Brain microvascular endothelial cell (primary cell): ENCODE measurements at places on chromosomes 5 and 9.

GRCh38 chr5:107500840-107501239 is 169.9 kb downstream of the EFNA5 start:
- DNase-seq, result no peak

DNA sequence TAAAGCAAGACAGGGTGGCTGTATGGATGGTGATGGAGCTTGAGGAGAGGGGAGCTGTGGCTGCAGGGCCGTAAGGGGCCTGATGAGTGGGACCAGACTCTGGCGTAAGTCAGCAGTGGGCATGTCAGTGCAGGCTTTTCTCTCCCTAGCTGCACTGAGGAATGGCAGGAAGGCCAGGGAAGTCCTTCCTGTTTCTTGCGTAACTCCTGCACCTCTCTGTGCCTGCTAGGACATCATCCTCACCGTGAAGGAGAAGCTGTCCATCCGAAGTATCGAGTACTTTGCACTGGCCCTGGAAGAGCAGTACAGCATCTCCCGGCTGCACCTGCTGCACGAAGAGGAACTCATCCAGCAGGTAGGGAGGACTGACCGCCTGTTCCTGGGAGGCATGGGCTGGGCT is 24.1 kb upstream of the TRMT10B start:
- DNase-seq, result no peak

GRCh38 chr5:173180331-173180730 is 36.0 kb downstream of the BNIP1 start:
- DNase-seq, result peak; percentile 43

DNA sequence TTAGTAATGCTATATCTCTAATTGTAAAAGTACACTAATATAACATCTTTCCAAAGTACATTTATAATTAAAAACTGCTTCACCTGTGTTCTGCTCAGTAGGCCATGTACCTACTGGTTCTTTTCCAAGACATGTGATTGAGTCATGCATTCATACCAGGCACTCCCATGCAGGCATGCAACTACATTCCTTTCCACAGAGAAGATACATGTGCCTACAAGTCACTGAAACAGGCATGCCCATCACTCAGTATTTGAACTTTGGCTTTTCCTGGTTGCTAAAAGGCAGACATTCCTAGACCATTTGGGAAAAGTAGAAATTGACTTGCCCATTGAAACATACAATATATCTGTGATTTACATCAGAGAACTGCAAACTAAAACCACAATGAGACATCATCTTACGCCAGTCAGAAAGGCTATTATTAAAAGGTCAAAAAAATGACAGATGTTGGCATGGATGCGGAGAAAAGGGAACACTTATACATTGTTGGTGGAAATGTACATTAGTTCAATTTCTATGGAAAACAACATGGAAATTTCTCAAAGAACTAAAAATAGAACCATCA is 148.3 kb upstream of the MOCS2 start:
- DNase-seq, result no peak

DNA sequence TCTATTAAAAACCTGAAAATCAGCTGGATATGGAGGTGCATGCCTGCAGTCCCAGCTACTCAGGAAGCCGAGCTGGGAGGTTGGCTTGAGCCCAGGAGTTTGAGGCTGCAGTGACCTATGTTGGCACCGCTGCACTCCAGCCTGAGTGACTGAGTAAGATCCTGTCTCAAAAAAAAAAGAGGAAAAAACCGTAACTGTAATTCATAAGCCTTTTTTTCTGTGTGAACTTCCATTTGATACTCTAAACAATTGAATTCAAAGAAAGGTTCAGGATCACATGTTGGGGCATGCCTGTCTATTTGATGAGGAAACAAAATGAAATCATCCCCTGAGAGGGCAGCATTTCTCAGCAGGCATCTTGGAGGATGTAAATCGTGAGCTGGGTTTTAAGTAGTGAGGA is 38.8 kb downstream of the ITGA2 start:
- peak; percentile 62 for DNase-seq

DNA sequence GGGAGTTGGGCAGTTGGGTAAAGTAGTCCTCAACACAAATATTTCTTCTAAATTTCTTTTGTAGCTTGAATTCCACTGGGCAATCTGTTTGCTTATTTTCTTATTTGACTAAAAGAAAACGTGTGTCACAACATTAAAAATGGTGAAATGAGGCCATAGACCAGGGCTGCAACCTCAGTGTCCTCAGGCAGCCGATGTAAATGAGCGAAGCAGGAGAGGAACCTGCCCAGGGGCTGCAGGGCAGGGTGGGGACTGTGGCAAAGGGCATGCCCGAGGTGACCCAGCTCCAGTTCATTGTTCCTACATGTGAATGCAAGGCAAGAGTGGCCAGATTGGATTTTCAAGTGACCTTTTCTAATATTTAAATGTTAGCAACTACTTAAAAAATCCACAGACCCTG is 74.7 kb downstream of the TENT4A start:
- DNase-seq, result no peak

- DNase-seq, result no peak
Measured at GRCh38 chr9:130039528-130040147, 3.4 kb downstream of the FNBP1 start.

GRCh38 chr5:80348171-80348570 is 28.4 kb downstream of the SPZ1 start:
- no peak for DNase-seq

GRCh38 chr5:98721231-98721928 is 52.1 kb upstream of the RGMB start:
- DNase-seq, result peak; percentile 47

- no peak for DNase-seq
Measured at GRCh38 chr5:37184748-37185364, 64.3 kb downstream of the CPLANE1 start.

DNA sequence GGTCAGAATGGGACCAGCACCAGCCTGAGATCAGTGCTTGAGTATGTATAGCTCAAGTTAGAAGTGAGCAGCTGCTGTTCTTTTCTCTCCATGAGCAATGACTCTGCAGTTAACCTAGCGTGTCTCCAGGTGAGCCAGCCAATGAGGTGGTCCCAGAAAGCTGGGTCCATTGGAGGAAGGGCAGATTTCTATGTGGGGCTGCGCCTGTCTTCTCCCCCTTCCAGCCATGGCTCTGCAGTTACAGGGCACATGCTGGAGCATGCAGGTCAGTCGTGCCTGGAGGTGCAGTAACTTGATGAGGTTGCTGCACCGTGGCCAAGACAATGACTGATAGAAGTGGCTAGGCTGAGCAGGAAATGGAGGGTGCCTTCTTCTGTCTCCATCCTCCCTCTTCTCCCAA is 29.6 kb upstream of the CXCL14 start:
- no peak for DNase-seq

- DNase-seq, result no peak
Measured at GRCh38 chr9:89684218-89684617, 79.4 kb downstream of the GADD45G start.

DNA sequence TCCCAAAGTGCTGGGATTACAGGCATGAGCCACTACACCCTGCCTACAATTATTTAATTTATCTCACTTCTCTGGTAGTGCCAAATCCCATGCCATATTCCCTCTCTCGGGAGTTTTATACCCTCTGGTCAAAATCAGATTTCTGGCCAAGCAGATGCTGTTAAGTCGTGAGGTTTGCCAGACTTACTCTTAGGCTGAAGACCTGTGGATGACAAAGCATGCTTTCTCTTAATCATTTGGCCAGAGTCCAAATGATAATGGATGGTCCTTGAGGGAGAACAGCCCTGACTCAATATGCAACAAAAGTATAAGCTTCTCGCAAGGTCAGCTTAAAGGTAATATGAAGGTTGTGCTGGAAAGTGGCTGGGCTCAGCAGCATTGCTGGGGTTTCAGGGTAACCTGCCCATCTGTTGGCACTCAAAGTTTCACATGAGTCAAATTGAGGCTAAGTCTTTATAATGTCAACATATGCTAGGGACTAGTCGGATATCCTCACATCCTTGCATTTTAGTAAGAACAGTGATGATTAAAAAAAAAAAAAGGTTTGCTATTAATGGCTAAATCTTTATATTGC is 280.1 kb downstream of the KIF4B start:
- no peak for DNase-seq

GRCh38 chr9:20906326-20906725 is 125.1 kb downstream of the HACD4 start:
- DNase-seq, result no peak

- DNase-seq, result peak; percentile 88
Measured at GRCh38 chr5:71922584-71923106, 184.6 kb upstream of the MAP1B start.

GRCh38 chr5:134246771-134247427 is 21.0 kb upstream of the PPP2CA start:
- no peak for DNase-seq

DNA sequence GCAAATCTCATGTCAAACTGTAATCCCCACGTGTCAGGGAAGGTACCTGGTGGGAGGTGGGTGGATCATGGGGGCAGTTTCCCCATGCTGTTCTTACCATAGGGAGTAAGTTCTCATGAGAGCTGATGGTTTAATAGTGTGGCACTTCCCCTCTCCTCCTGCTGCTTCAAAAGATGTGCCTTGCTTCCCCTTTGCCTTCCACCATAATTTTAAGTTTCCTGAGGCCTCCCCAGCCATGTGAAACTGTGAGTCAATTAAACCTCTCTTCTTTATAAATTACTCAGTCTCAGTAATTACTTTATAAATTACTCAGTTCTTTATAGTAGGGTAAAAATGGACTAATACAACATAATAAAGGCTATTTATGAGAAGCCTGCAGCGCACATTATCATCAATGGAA is 7.1 kb upstream of the CNTRL start:
- DNase-seq, result no peak

DNA sequence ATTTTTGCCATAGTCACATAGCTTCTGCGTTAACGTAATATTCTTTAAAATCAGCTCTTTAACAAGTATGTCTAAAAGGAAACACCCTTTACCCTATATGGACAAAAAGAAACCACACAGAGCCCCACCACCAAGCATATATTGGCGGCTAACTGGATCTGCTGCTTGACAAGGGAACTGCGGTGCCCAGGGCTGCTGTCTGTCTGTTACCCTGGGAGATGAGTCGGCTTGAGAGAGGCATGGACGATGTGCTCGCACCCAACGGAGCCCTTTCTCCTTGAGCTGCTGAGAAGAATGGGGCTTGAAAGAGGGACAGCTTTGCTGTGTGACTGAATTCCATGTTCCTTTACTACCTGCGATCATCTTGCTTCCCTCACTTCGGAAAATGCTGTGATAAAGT is 158.6 kb upstream of the SHB start:
- peak; percentile 20 for DNase-seq

- DNase-seq, result no peak
Measured at GRCh38 chr9:137076636-137077009, 694 bp upstream of the UAP1L1 start.

DNA sequence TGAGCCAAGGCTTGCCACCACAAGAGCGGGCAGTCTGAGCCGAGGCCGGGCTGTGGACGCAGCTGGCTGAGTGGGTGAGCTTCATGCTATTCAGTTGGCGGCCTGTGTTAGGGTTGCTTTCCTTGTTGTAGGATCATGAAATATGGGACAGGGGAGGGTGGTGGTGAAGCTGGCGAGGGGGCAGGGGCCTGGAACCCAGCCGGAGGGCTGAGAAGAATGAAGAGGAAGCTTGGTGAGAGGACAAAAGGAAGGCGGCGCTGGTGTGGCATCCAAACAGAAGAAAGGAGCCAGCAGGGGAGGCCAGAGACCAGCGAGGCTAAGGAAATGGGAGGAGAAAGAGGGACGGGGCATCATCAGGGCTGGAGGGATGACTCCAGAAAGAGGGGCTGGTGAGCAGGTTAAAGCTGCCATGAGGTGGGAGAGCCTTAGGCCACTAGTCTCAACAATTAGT is 18.3 kb downstream of the RALGPS1 start:
- DNase-seq, result no peak

DNA sequence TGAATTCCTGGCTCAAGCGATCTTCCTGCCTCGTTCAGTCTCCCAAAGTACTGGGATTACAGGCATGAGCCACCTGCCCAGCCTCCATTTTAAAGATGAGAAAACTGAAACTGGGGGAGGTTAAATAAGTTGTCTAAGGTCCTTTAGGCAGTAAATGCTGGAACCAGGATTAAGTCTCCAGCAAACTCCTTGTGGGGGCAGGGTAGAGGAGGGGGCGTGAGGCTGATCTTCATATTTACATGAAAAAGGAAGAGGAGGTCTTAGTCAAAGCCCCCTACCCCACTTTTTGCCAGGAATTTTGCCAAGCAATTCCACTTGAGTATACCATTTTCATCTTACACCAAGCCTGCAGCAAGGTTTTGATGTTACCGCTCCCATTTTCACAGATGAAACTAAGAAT is 76.6 kb upstream of the NR4A3 start:
- no peak for DNase-seq

DNA sequence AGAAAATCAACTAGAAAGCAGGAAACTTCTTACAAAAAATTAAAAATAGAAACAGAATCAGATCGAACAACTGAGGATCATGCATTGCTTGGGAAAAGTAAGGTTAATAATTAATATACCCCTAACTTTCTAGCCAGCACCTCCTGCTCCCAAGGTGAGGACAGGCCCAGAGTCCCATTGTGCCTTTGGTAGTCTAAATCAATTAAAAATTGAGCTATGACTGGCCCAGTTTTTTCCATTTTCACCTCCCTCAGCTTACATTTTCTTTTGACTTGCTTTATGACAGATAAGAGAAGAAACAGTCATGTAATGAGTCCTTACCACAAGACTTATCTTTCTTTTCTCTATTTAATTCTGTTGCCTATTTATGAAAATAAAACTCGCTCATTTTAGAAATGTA is 182.2 kb downstream of the RAB3C start:
- no peak for DNase-seq

DNA sequence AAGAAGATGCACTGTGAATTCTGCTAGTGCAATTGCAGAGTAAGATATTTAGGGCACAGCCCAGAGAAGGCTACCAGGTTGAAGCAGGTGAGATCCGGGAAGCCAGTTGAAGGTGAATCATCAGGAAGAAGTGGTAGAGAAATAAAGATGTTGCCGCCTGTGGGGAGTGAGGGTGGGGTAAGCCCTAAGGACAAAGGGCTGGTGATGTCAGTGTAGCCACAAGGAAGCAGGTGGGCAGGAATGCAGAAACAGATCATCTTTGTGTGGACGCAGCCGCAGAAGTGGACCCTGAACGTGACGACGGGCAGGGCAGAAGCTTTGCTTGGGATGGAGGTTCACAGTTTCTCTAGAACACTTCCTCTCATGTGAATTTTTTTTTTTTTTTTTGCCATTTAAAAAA is 164.2 kb downstream of the ACTL7B start:
- no peak for DNase-seq

- DNase-seq, result no peak
Measured at GRCh38 chr9:12875191-12875590, 100.4 kb downstream of the LURAP1L start.

- no peak for DNase-seq
Measured at GRCh38 chr5:146009020-146009419, 72.6 kb downstream of the SH3RF2 start.

DNA sequence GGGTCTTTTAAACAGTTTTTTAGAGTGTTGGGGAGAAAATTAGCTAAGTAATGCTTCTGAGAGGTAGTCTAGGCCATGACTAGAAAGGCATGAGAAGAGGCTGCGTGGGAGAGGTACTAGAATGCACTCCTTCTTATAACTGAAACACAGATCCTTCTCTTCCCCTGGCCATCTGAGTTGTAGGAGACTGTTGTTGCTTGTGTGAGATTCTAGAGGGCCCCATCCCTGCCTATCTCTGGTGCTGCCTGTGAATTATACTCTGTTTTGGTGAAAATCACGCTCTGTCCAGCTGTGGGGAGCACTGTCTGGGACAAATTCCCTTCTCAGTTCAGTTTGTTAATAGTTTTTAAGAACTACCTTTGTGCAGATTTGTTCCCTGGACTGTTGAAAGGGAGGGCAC is 37.5 kb downstream of the MAP1B start:
- no peak for DNase-seq

- no peak for DNase-seq
Measured at GRCh38 chr5:5979761-5980537, 398.4 kb downstream of the MED10 start.

GRCh38 chr9:121738968-121739367 is 87.5 kb downstream of the DAB2IP start:
- no peak for DNase-seq
